ENCODE measurements at places on chromosomes 12 and 14.

DNA sequence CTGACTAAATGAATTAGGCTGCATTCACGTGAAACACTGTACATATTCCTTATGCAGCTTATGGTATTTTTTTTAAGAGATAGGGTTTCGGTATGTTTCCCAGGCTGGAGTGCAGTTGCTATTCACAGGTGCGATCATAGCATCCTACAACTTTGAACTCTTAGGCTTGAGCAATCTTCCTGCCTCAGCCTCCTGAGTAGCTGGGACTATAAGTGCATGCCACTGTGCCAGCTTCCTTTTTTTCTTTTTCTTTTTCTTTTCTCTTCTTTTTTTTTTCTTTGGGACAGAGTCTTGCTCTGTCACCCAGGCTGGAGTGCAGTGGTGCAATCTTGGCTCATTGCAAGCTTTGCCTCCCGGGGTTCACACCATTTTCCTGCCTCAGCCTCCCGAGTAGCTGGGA, 35.8 kb upstream of the SPPL3 start:
- DNase-seq, result no peak

DNA sequence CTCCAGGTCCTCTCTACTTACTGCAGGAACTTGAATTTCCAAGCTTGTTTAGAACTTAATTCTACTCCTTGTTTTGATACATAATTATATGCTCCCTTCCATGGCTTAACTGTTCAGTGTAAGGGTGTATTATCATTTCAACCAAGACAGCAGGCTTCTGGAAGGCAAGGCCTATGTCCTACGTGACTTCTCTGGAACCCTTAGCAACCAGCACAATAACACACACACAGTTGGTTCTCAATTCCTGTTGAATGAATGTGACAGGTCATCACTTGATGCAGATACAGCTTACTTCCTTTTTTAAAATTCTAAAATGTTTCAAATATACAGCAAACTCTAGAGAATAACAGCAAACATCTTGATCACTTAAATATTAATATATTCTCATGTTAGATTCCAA, 77.7 kb upstream of the COCH start:
- no peak for DNase-seq

DNA sequence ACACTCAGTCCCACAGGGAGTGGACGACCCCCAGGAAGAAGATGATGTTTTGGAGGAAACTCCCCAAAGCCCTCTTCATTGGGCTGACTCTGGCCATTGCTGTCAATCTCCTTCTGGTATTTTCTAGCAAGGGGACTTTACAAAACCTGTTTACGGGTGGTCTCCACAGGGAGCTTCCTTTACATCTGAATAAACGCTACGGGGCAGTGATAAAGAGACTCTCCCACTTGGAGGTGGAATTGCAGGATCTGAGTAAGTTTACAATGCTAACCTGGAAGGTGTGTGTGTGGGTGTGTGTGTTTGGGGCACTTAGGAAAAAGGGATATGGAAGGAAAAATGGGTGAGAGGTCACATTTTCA, 416 bp downstream of the GALNT8 start:
- no peak for DNase-seq

- no peak for DNase-seq
Observed at GRCh38 chr12:53338017-53338416, 1.9 kb upstream of the SP7 start.

DNA sequence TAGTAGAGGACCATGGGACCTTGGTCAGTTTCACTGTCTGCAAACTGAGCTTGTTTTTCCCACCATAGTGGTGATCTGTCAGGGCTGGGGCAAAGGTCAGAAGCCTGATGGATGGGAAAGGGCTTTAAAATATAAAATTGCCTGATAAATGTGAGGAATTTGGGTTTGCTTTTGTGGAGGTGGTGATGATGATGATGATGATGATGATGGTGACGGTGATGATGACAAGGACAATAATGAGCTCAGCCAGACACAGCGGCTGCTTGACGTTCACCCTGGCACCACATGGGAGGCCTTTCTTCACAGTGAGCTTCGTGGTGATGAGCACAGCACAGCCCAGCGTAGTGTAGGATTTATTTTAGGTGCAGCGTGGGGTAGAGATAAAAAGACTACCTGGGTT, 243.7 kb downstream of the SLC41A2 start:
- no peak for DNase-seq

- DNase-seq, result peak; percentile 23
Observed at GRCh38 chr12:116053479-116054200, 223.9 kb downstream of the MED13L start.

DNA sequence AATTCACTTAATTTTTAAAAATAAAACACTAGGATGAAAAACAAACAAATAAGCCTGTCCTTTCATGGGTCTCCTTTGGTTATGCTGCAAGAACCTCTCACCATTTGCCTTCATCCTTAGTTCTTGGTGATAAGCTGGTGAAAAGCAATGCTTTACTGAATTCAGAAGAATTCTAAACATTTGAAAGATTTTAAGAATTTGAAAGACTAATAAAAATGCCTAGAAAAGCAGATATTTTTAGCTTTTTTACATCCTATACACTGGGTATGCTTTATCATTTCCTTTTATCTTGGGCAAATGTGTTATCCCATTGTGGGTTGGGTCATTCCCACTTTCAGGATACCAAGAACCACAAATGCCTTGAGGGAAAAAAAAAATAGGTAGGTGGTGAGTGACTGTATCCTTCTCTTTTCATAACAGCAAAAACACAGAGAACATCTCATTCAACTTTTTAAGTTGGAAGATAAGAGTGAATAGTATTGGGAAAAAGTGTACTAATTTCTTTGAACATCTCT, 197.1 kb upstream of the ABCD2 start:
- no peak for DNase-seq

DNA sequence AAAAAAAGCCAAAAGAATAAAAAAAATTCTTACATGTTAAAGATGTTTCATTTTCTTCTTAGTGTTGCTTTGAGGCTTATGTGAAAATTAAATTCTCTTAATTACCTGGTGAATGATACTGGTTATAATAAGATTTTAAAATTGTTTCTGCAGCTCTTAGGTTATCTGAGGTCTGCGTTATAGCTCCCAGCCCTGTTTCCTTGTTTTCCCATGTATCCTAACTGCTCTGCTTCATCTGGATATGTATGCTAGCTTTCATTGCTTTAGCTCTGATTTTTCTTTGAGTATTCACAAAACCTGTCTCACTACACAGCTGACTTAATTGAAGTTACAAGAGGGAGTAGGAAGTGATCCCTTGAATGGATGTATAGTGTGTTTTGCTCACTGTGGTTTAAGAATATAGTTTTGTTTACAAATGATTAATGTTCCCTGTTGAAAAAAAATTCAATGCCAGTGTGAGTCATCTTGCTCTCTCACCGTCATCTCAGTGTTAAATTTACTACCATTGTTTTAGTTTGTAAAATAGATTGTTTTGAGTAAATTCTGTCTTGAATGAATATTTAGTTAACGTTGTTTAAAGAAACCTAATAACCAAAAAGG, 26.8 kb downstream of the CPSF6 start:
- DNase-seq, result peak; percentile 75

DNA sequence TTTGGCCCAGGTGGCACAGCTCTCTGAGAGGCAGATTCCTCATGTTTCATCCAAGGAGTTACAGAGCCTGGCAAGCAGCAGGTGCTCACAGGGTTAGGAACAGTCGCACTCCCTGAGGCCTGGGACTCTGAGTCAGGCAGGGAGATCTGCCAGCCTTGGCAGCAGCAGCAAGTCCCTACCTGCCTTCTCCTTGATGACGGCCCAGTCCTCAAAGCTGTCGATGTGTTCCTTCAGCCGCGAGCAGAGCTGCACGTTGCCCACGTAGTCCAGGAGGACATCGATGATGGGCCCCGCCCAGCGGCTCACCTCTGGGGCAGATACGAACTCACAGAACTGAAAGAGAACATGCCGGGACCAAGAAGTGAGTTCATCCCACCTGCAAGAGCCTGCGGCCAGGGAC, 10.4 kb downstream of the FAM181A start:
- DNase-seq, result peak; percentile 100

DNA sequence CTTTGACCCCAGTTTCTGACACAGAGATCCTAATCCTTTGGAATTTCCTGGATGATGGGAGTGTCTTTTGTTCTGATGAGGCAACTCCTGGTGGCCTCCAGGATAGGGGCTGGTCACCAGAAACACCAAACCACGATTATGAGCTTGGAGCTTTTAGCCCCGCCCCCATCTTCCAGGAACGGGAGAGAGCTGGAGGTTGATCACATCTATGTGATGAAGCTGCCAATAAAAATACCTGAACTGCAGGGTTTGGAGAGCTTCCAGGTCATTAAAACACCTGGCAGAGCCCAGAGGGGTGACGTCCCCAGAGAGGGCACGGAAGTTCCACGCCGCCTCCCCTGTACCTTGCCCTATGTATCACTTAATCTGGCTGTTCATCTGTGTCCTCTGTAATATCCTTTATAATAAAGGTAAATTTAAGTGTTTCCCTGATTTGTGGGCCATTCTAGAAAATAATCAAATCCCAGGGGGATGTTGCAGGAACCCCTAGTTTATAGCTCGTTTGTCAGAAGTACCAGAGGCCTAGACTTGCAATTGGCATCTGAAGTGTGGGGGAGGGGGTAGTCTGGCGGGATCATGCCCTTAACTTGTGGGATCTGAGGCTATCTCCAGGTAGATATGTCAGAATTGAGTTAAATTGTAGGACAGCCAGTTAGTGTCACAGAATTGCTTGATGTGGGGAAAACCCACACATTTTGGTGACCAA, 21.2 kb downstream of the APPL2 start:
- peak; percentile 34 for DNase-seq

DNA sequence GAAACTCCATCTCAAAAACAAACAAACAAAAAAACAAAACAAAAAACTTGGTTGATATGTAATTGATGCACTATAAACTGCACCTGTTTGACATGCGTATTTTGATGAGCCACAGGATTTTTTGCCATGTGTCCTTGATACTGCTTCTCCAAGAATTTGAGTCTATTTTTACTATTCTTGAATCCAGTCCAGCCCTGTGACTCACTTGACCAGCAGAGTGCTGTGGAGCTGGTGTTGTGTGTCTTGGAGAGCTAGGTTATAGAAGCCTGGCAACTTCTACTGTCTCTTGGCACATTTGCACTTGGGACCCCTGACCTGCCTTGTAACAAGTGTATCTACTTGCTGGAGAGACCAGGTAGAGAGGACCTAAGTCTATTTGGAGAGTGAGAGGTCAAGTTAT, 52.0 kb downstream of the KLRG1 start:
- DNase-seq, result peak; percentile 22

DNA sequence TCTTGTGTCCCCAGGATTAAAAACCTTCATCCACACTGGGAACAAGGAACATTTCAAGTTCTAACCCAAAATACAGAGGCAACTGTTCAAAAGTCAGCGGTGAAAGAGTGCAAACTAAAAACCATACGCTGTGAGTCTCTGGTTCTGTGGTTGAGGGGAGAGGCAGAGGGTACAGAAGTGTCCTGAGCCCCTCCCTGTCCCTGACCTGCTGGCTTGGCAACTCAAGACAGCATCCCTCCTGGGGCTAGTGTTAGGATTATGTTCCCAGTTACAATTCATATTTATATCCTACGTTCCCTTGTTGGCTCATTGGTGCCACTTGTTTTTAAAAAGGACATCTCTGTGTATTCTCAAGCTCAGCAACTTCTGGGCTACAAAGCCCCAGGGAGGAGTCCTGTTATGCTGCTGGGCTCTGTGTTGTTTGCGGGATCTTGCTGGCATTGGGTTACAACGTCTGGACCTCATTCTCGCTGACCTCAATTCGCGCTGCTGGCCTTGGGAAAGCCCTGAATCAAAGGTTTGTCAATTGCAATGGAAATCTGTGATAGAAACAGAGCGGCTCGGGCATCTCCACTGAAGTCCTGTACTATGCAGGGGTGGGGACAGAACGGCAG, 420.8 kb downstream of the FUT8 start:
- DNase-seq, result no peak

- DNase-seq, result peak; percentile 82
Observed at GRCh38 chr14:22980672-22981089, 1.7 kb downstream of the AJUBA start.

DNA sequence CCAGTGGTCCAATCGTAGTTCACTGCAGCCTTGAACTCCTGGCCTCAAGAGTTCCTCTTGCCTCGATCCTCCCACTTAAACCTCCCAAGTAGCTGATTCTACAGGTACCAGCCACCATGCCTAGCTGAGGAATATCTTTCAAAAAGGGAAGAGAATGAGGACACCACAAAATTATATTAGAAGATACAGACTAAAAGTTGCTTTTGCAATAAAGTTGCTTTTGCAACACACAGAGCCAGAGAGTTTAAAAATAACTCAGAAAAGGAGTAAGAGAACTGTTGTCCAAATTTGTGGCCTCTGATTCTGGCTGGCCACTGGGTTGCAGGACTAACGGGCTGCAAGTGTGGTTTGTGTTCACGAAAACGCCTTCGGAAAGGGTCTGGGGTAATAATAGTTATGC, 19.8 kb downstream of the TMEM253 start:
- no peak for DNase-seq

DNA sequence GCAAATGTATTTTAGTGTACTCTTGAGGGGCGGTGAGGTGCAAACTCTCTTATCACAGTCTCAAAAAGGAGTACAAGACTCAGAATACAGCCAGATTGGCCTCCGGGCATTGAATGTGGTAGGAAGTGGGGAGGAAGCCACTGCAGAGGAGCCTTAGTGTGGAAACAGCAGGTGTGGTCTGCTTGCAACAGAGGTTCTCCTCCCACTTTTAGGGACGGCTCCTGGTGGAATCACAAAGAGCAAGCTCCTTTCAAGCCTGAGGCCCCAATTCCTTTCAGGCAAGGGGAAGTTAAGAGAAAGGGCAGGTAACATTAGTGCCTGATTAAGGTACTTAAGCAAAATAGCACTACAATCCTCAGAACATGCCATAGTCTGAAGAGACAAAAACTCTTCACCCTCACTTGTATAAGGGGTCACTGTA, 23.7 kb upstream of the SLC2A3 start:
- DNase-seq, result peak; percentile 84

- peak; percentile 89 for DNase-seq
Observed at GRCh38 chr12:53352331-53353256, 16.4 kb upstream of the SP7 start.

GRCh38 chr12:115017346-115017745, 333.4 kb upstream of the TBX3 start:
- no peak for DNase-seq

DNA sequence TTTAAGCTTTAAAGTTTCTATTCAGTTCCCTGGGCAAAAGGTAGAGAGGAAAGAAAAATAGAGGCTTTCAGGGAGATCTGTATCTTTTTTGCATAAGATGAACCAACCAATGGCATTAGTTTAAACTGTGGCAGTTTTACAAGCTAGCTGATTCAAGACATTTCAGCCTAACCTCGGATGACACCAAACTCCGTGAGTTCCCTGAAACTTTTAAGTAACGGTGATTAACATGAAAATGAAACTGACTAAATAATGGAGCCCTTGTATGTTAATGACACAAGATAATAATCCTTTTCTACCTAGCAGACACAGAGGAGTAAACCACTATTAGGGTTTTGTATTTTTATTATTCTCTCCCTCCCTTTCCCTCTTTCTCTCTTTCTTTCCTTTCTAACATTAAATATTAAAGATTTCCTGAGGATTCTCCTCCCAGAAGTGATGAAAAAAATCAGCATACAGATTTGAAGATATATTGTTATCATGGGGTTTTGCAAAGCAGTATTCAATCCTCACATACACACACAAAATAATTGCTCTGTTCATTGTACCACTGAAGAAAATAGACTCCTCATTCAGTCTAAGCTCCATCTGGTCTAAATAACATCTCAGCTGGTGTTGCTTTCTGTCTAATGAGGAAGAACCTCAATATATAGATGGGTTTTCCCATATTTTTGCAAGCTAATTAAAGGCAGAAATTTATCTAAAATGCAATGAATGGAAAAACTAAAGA, 483.8 kb downstream of the NOVA1 start:
- DNase-seq, result no peak
